Suppressor macrophage (primary cell): ENCODE measurements at places on chromosomes 16 and 17.

- DNase-seq: peak; percentile 90
Measured at GRCh38 chr17:58710948-58711552, 18.6 kb downstream of the RAD51C start.

DNA sequence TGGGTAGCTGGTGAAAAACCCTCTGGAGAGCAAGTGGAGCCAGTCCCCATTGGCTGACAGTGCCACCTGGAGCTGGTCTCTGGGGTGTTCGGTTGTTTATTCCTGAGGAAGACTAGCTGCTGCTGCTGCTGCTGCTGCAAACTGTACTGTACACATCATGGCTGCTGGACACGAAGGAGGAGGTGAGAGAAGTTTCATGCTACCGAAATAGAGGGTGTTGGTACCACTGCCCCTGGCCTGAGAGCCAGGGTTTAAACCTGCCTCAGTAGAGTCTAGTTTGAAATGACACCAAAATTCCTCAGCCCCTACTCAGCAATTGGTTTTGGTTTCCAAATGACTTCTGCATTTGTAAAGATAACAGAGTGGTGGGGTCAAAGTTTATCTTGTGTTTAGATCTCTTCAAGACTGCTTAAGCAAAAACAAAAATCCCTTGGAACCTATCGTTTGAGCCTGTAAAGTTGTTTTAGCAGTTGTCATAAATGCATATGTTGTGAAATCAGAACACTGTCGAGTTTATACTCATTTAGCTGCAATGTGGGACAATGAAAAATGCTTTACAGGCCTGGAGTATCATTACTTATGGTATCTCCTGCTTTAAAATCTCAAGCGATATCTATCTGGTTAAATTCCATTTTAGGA is 40.8 kb downstream of the CYB5B start:
- no peak for DNase-seq

DNA sequence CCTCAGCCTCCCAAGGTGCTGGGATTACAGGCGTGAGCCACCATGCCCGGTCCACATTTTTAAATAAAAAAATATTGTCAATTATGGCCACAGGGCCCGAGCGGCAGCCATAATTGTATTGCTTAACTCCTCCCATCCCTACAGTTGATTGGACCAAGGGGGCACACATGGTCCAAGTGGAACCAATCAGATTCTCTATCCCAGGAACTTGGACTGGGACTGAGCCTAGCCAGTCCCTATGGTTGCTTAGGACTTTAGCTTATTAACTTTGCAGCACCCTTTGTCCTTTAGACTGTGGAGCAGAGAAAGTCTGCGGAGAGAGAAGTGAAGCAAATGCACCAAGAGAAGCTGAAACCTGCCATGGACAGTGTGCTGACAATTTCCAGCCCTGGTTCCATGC is 5.5 kb upstream of the RDM1 start:
- no peak for DNase-seq

DNA sequence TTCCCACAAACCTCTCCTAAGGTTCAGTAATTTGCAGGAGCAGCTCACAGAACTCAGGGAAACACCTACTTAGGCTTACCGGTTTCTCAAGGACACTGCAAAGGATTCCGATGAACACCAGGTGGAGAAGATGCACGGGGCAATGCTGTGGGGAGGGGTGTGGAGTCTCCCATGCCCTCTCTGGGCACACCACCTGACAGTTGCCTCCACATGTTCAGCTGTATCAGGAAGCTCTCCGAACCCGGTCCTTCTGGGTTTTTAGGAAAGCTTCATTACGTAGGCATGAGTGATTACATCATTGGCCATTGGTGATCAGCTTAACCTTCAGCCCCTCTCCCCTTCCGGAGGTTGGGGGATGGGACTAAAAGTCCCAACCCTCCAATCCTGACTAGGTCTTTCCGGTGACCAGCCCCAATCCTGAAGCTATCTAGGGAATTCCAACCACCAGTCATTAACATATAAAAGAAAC is 21.6 kb downstream of the C17orf58 start:
- DNase-seq: no peak

GRCh38 chr16:55530316-55530856 is 21.5 kb downstream of the LPCAT2 start:
- no peak for DNase-seq

DNA sequence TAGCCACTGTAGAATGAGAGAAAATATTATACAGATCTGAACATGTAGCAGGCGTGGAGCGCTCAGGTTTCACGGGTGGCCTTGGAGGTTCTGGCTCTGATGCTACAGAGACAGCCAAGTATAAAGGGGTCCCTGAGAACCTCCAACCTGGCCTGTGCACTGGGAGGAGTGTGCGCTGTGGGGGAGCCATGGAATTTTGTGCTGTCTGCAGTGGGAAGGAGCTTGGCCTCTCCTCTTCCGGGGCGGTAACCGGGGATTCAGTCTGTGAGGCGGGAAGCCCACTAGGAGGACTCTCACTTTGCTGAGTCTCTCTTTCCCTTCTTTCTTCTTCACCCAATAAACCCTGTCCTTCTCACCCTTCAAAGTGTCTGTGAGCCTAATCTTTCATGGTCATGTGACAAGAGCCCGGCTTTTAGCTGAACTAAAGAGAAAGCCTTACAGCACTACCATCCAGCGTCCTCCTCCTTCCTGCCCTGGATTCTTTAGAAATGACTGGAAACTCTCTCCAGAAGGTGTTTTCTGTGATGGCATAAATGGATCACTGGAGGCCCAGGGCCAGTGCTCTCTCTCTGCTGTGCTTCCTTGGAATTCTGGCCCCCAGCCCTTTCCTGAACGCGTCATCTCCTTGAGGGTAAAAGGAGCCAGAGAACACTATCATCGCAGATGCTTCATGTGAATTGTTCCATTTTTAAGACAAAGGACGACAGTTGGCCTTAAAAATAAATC is 232.1 kb upstream of the CACNG5 start:
- no peak for DNase-seq
